ENCODE measurements at places on chromosomes 7 and 10. TPM values are rescaled to one million over a fixed set of nuclear protein-coding genes. Genes with fewer than 3 reads are reported as not detected.

DNA sequence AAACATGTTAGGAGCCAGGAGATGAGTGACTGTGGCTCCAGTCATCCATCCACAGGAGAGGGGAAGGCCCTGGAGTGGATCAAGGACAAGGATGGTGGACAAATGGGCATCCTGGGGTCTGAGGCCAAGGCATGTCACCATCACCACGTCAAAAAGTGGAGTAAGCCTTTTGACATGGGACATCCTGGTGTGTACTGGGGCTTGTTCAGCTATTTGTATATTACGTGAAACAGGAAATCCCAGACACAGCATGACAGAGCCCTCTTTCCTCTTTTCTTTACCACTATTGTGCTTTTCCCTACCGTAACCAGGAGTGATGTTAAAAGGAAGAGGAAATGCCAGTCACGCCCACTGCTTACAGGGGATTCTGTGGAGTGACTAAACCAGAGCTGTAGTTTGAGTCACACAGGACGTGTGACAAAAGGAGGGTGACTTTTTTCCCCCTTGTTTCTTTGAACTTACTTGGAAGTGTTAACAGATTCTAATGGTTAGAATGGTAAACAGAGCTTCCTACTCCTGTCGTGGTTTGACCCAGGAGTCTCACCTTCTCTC is 15.4 kb downstream of the ACSL5 start:
- DNase-seq: no peak

- peak; percentile 47 for DNase-seq
Measured at GRCh38 chr10:63114031-63114814, 18.9 kb upstream of the NRBF2 start.

The AS3MT gene
- polyA plus RNA-seq: 6.6 TPM

DNA sequence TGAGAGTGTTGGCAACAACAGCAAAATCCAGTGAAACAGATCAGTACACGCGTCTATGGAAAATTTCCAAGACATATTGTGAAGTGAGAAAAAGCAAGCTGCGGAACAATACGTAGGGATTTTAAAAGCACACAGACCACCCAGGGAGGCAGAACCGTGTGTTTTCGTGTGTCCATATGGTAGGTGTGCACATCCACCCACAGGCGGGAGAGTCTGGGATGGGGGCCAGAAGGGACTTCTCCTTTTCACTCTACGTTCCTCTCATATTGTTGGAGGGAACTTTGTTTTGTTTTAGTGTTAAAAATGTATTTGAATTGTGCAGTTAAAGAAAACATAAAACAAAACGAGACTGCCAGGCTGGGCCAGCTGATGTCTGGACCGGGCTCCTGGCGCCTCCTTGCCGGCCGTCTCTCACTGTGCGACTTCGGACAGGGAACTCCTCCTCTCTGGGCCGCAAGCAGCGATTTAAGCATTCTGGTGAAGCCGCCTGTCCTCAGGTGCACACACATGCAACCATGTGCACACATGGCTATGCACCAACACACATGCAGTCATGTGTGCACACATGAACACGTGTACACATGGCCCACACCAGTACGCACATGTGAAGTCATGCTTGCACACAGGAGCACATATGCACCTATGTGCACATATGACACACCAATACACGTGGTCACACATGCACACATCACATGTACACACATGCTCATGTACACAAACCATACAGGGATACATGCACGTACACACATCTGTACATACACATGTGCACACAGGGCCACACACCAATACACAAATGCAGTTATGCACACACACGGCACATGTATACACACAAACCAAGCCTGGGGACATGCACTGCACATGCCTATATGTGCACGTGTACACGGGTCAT is 141.1 kb downstream of the ELFN1 start:
- no peak for DNase-seq

The DYDC2 gene
- not detected for polyA plus RNA-seq

DNA sequence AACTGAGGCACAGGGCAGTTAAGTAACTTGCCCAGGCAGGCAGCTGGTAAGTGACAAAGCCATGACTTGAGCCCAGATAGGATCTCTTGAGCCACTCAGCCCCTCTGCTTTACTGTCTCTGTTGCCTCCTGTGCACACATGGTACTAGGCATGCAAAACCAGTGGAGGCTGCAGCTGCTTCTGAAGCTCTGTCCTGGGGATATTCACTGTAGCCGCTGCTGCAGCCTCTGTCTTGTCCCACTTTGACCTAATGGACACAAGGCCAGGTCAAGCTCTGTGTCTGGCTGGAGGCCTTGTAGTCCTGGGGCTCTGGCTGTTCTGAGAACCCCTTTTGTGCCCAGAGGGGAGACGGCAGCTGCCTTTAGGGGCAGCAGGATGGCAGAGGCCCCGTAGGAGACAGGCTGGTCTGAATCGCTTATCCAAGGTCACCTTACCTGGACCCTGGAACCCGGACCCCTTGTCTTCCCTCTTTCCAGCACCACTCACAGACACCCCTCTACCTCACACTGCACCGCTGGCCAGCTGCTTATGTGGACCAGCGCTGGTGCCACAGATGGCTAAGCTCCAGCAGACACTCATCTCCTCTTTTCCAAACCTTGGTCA is 57.6 kb downstream of the TSPAN15 start:
- DNase-seq: no peak
